ENCODE measurements at places on chromosomes 7 and 10. TPM values are rescaled to one million over a fixed set of nuclear protein-coding genes. Genes with fewer than 3 reads are reported as not detected.

HOXA2 gene
- 0.55 TPM for polyA plus RNA-seq

MMD2 gene
- not detected for polyA plus RNA-seq

DNA sequence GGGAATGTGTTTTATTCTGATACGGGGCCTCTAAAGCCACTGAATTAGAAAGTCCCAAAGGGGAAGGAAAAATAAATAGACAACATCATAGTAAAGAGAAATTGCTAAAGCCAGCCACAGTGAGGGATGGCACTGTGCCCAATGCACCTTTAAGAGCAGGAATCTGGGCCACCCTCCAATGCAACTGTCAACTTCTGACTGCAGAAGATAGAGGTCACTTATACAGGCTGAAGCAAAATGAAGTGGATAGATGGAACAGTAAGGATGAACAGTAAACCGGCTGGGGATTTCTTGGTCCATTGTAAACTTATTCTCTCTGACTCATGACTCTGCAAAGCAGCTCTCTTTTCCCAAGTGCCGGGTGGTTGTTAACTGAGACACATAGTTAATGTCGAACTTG, 54.0 kb upstream of the KCNIP2 start:
- no peak for DNase-seq

- DNase-seq: no peak
These were observed 88.5 kb downstream of the CTNNA3 start for GRCh38 chr10:67607472-67607871.

DNA sequence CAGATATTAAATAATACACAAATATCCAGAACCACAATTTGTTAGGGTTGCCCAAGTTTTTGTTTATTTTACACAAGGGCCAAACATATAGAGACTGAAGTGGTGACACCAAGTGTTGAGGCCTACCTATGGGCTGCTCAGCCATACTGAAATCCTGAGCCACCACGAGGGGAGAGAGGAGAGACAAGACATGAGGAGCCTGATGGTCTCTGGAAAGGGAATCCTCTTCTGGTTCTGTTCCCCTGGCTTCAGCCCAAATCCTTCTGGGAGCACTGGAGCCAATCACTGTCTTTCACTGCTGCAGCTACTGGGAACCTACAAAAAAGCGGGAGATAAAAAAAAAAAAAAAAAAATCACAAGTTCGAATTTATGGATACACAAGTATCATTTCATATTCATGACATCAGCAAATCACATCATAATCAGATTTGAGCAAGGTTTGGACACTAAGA, 1.9 kb downstream of the SKIDA1 start:
- DNase-seq: no peak

- DNase-seq: no peak
These were observed 64.1 kb downstream of the DOCK1 start for GRCh38 chr10:126969310-126969709.

- no peak for DNase-seq
These were observed 36.0 kb downstream of the GNA12 start for GRCh38 chr7:2807845-2808772.

GRCh38 chr7:11956991-11957390, 125.0 kb upstream of the THSD7A start:
- no peak for DNase-seq

DNA sequence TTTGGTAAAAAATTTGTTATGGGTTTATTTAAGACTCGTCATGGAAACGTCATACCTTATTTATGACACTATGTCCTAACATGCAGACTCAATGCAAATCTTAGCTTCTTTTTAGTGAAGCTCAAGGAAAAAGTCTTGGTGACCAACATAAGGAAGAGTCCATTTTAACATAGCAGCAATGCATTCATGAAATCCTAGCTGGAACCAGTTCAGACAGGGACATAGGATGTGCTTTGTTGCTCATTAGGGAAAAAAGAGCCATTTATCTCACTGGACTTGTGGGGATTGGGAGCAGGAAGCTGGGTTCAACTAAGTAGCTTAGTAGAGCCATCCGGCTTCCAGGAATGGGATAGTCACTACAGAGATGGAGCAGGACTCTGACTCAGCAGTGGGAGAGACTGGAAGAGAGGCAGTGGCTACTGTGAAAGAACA, 100.7 kb upstream of the DKK1 start:
- DNase-seq: no peak

Data from spleen (tissue), 13 donors.